ENCODE measurements at places on chromosomes 1 and 21. TPM values are rescaled to one million over a fixed set of nuclear protein-coding genes. Genes with fewer than 3 reads are reported as not detected.

The RGS13 gene
- total RNA-seq: 1.4 TPM

- H3K27ac ChIP-seq: no peak overlapping the region
- DNase-seq: no peak
- H3K4me1 ChIP-seq: no peaks in the 10 kb centered on the region
- H3K36me3 ChIP-seq: no peaks in the 10 kb centered on the region
- no peaks in the 10 kb centered on the region for H3K27me3 ChIP-seq
- no peak overlapping the region for H3K4me3 ChIP-seq
Observed at GRCh38 chr1:200263203-200263602, 146.6 kb downstream of the ZNF281 start.

GRCh38 chr1:158998781-158999161, 10.9 kb upstream of the IFI16 start:
- DNase-seq: peak; percentile 77
- no peaks in the 10 kb centered on the region for H3K4me1 ChIP-seq
- no peaks in the 10 kb centered on the region for H3K27me3 ChIP-seq
- no peaks in the 10 kb centered on the region for H3K36me3 ChIP-seq

DNA sequence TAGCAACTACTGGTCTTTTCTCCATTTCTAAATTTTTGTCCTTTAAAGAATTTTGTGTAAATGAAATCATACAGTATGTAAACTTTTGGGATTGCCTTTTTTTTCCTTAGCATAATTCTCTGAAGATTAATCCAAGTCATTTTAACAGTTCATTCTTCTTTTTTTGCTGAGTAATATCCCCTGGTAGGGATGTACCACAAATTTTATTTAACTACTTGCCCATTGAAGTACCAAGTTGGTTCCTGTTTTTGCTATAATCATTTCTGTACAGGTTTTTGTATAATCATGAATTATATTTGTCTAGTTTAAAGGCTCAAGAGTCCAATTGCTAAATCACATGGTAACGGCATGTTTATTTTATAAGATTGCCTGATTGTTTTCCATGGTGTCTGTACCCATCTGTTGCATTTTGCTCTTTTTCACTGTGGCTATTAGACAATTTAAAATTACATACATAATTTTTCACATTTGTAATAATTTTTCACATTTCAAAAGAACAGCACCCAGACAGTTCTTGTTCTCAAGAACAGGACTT, 891.1 kb downstream of the USP25 start:
- DNase-seq: no peak
- H3K4me1 ChIP-seq: no peaks in the 10 kb centered on the region
- H3K27me3 ChIP-seq: no peaks in the 10 kb centered on the region
- no peaks in the 10 kb centered on the region for H3K36me3 ChIP-seq
- H3K27ac ChIP-seq: no peak overlapping the region

GRCh38 chr1:243942196-243943150, 92.4 kb upstream of the AKT3 start:
- no peaks in the 10 kb centered on the region for H3K4me1 ChIP-seq
- H3K27ac ChIP-seq: no peak overlapping the region

GRCh38 chr1:33012165-33012564, 24.5 kb downstream of the AK2 start:
- H3K36me3 ChIP-seq: no peaks in the 10 kb centered on the region
- no peaks in the 10 kb centered on the region for H3K27me3 ChIP-seq
- peaks cover 53% of the 10 kb centered on the region for H3K4me1 ChIP-seq
- DNase-seq: no peak
- H3K27ac ChIP-seq: peak overlapping the region; percentile 60
- H3K4me3 ChIP-seq: no peak overlapping the region
